ENCODE measurements at places on chromosomes 13 and 19.

DNA sequence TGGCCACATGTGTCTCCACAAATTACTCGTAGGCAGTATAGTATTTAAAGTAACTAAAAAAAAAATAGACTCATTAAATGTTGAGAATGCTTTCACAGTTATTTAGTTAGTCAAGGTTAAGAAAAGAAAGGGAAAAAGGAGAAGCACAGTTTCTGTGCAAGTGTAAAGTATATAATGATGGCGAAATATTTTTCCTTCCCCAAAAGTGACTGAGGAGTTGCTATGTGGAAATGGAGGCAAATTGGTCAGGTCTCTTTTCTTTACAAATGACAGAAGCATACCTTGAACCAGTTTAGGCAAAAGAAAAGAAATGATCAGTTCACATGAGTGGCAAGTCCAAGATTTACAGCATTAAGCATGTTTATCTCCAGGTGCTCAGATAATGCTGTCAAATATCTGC, 18.0 kb downstream of the CSNK1A1L start:
- no peak for DNase-seq

DNA sequence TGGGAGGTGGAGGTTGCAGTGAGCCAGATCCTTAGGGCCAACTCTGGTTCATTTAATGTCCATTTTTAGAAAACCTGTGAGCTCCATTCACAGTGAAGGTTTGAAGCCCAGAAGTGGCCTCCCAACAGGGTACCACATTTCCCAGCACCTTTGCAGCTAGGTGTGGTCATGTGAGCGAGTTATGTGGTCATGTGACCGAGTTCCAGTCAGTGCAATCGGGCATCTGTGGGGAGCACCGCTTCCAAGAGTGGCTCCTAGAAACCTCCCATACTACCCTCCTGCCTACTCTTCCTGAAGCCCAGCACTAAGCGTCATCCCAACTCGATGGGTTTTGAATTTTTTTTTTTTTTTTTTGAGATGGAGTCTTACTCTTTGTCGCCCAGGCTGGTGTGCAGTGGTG, 663 bp upstream of the PLA2G4C start:
- no peak for DNase-seq

DNA sequence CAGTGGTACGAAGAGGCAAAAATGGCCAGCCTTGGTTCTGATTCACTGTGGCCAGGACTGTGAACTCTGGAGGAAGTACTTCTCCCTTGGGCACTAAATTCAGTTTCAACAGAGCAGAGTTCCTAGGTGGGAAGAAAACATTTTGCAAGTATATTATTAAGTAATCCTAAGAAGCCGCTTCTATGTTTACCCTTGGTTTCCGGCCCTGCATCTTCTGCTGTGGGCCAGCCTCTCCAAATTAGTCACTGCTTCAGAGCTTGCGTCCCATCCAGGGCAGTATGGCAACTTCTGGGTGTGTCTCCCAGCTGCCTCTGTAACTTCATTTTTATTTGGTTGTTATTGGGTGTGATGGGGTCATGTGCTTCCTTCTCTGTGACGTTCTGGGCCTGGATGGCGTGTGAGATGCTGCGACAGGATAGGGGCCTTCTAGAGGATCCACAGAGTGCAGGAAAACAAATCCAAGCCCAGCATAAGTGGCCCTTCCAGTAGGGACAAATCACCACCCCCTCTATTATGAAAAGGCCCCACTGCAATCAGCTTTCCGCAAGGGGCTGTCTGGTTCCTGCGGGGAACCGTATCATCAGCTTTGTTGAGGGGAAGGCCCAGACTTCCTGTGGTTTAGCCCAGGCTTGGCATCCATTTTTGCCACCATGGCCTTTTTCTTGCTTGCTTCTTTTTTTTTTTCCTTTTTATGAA, 55.1 kb upstream of the C1QTNF9 start:
- DNase-seq: no peak

DNA sequence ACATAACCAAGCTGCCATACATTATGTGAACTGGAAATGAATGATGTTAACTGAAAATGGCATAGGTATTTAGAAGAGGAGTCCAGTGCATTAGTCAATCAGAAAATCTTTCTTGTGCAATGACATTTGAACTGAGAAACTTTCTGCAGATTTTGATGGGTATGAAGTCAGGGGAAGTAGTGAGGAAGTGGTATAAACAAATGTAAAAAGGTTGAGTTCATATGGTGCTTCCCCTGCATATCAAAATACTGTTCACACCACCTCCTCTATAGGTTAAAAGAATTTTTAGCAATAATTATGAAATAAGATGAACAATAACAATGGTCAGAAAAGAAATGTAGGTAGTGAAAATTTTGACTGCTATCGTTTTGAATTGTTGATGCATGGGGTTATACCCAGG, 800.0 kb downstream of the SLITRK6 start:
- DNase-seq: no peak

DNA sequence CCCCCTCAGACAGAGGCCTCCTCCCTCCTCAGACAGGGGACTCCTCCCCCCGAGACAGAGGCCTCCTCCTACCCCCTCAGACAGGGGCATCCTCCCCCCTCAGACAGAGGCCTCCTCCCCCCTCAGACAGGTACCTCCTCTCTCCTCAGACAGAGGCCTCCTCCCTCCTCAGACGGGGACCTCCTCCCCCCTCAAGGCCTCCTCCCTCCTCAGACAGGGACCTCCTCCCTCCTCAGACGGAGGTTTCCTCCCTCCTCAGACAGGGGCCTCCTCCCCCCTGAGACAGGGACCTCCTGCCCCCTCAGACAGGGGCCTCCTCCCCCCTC, 13.9 kb downstream of the C3 start:
- no peak for DNase-seq

- DNase-seq: no peak
Measured at GRCh38 chr19:18205200-18205892, 1.5 kb upstream of the RAB3A start.

DNA sequence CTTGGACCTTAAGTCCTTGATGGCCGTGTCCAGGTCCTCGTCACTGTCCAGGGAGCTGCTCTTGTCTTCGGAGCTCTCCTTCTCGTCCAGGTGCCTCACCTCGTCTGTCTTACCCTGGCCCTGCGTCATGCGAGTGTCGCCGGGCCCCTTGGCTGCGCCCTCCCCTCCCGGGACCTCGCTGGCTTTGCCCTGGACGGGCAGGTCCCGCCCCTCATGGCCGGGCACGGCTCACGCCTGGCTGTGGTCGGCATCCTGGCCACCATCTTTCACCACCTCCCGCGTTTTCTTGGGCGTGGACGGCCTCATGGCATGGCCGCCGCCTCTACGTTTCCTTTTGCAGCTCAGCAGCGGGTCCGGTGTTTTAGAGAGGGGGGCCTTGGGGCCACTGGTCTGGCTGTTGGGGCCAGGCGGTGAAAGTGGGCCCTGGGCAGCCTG, 14.8 kb downstream of the RB1 start:
- no peak for DNase-seq

- DNase-seq: no peak
Measured at GRCh38 chr19:49666120-49666444, 349 bp downstream of the BCL2L12 start.

GRCh38 chr13:78595495-78596398, 7.6 kb downstream of the POU4F1 start:
- no peak for DNase-seq

GRCh38 chr19:51027873-51028272, 1.5 kb upstream of the KLK11 start:
- no peak for DNase-seq

- DNase-seq: no peak
Measured at GRCh38 chr19:17555929-17556813, 722 bp downstream of the COLGALT1 start.

DNA sequence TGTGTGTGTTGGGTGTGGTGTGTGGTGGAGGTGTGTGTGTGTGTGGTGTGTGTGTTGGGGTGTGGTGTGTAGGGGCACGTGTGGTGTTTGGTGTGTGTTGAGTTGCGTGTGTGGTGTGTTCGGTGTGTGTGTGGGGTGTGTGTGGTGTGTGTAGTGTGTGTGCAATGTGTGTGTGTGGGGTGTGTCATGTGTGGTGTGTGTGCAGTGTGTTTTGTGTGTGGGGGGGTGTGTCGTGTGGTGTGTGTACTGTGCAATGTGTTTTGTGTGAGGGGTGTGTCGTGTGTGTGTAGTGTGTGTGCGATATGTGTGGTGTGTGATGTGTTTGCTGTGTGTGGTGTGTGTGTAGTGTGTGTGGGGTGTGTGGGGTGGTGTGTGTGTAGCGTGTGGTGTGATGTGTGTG, 6.0 kb upstream of the KPTN start:
- DNase-seq: no peak

GRCh38 chr19:33629826-33630375, 8.1 kb downstream of the CHST8 start:
- no peak for DNase-seq

DNA sequence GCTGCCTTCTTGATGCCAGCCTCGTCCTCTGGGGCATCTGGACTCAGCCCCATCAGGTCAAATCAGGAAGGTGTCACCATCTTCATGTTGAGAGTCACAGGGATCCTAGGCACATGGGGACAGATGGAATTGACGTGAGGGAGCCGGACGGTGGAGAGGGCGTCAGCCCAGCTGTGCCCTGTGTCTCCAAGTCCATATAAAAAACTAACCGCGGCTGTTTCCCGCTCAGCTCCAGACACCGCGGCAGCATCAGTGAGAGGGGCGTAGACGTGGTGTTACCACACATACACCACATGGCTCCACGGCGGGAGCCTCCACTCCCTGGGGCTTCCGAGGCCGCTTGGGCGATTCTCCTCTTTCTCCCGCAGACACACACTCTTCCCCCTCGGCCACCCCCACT, 5.6 kb upstream of the PRR36 start:
- DNase-seq: no peak

- no peak for DNase-seq
Measured at GRCh38 chr19:55465460-55466240, 1.1 kb upstream of the C19orf85 start.

DNA sequence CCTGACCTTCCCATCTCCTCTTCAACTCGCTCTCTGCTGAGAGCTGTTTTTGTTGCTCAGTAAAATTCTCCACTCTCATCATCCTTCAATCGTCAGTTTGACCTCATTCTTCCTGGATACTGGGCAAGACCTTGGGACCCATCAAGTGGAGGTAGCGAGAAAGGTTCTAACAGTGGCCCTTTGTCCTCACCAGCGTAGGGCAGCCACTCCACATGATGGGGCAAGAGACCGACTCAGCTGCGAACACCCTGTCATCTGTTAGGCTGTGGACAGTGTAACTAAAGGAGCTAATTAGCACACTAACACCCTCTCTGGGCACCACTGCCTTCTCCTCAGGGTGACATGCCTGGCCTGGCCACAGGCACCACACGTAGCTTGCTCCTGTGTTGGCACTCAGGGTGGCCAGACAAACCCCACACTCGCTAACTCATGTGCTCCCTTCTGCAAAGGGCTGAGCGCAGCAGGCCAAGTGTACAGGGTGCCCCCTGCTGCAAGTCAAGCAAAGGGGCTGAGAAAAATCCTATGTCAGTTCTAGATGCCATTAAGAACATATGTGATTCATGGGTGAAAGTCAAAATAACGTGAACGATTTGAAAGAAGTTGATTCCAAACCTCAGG, 1216.0 kb downstream of the SLITRK5 start:
- DNase-seq: no peak

- DNase-seq: no peak
Measured at GRCh38 chr13:100350601-100351000, 238.0 kb downstream of the GGACT start.

- no peak for DNase-seq
Measured at GRCh38 chr13:42876270-42876714, 94.9 kb downstream of the FAM216B start.

DNA sequence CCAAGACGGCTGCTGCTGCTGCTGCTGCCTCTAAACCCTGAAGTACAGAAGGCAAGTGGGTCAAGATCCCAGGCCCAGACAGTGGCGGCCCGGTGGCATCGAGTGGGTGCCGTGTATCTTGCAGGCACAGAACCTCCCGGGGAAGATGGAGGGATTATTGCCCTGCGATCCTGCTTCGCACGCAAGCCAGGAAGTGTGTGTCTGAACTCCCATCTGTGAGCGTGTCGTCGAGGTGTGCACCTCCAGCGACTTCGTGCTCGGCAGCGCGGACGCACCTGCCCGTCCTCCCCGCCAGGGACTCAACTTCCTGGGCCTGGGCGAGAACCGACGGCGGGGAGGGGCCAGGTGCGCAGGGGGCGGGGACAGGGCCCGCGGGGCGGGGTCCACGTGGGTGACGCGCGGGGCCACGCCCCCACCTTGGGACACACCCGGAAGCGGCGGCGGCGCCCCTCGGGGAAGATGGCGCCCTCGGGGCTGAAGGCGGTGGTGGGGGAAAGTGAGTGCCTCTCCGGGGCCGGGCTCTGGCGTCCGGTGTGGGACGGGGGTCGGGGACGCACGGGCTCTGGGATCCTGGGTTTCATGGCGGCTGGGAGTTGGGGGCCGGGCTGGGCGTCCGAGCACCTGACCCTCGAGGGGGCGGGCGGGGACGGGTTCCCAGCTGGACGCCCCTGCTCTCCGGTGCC, at the start of gene STXBP2:
Gene STXBP2 (plus strand): TSS at position 420 of the 683 bp plus-strand sequence. CDS start 40 bp downstream, at position 460.
- DNase-seq: peak; percentile 40

DNA sequence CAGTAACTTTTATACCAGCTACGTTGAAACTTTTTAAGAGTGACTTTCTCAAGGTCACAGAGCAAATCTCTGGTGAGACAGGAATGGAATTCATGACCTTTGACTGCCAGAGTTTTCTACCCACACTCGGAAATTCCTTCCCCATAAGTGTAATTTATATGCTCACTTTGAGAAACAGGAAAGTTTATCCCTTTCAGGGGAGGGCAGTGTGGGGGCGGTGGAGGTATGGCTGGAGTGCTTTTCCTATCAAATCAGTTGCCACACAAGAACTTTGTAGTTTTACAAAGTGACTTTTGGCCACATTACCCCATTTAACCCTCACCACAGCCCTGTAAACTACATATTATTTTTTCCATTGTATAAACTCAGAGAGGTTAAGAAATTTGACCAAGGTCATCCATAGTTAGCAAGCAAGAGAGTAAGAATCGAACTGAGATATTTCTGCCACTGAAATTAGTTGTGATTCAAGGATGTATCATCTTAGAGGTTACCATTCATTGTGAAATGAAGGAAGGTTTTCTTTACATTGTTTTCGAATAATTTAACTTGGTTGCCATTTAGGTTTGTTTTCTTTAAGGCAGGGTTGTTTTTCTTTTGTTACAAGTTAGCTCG, 5.9 kb downstream of the KLF12 start:
- no peak for DNase-seq

- DNase-seq: no peak
Measured at GRCh38 chr19:29266603-29267002, 53.7 kb upstream of the UQCRFS1 start.

DNA sequence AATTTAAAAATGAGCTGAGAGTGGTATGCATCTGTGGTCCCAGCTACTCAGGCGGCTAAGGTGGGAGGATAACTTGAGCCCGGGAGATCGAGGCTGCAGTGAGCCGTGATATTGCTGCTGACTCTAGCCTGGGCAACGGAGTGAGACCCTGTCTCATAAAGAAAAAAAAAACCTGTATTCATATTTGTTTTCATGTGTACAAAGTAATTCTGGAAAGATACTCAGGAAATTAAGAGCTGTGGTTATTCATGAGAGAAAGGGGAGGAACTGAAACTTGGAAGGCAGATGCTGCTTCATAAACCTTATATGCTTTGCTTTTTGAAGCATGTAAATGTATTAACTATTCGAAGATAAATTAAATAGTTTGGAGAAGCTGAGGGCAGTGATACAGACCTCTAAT, 8.8 kb upstream of the RLN3 start:
- DNase-seq: no peak

- no peak for DNase-seq
Measured at GRCh38 chr19:50741179-50741933, 18.2 kb downstream of the CLEC11A start.

- DNase-seq: no peak
Measured at GRCh38 chr19:38309615-38310278, 5.7 kb downstream of the C19orf33 start.
